Gastroesophageal sphincter (tissue), 4 donors: ENCODE measurements at places on chromosomes 6 and 20. TPM values are rescaled to one million over a fixed set of nuclear protein-coding genes. Genes with fewer than 3 reads are reported as not detected.
A peak's percentile ranks its signal among the peaks of the same experiment; 100 is the strongest.

GLYATL3 gene
- not detected for total RNA-seq

SEC63 gene
- total RNA-seq: 28.1 TPM

TAB2 gene
- total RNA-seq: 111 TPM

TMEM151B gene
- 0.69 TPM for total RNA-seq

DNA sequence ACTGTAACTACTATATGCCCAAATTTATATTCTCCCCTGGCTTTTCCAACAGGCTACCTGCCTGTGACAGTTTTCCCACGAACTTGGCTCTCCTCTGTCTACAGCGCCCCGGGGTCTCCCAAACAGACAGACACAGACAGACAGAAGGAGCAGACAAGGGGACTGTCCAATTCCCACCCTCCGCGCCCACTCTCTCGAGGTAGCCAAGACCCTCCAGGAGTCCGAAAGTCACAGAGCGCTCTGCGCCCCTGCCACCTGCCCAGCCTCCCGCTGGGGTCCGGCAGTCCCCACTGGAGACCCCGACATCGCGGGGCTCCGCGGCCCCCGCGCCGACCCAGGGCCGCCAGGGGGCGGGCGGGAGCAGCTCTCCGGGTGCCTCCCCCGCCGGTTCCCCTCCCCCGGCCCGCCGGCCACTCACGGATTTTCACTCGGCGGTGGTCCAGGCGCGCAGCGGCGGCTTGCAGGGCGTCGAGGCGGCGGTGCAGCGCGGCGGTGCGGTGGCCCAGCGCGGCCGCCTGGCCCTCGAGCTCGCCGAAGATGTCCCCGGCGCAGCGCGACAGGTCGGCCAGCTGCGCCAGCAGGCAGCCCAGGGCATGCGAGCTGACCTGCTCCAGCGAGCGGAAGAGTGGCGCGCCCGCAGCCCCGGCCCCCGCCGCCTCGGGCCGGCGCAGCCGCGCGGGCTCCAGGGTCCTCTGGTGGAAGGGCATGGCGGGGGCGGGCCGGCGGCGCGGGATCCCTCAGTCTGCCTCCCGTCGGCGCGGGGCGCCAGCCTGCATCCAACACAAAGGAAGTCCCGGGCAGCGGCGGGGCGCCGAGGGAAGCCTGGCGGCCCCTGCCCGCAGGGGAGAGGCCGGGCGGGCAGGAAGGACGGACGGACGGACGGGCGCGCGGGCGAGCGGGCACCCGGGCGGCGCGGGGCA is 81.3 kb upstream of the CCDC28A start:
- ATAC-seq: peak; percentile 78

- peak; percentile 47 for ATAC-seq
Observed at GRCh38 chr20:40464731-40465208, 224.3 kb downstream of the MAFB start.

- ATAC-seq: peak; percentile 40
Observed at GRCh38 chr20:10609770-10610169, 64.0 kb downstream of the JAG1 start.

DNA sequence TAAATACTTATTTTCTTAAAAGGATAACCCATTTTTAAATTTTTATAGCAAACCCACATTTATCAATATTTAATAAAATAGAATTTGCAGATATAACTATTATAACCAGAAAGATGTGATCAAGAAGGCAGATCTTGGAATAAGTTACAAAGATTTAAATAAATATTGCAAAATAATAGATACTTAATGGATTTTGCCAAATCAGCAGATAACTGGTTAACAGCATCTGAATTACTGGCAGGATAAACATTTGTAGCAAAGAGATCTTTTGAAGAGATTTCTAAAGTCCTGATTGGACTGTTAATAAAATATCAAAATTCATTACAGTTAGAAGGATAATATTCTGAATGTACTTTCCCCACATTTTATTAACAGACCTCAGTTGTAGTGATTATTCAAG is 144.2 kb downstream of the PDSS2 start:
- ATAC-seq: no peak

- peak; percentile 3 for ATAC-seq
Observed at GRCh38 chr6:98832284-98833056, 1.9 kb upstream of the POU3F2 start.

DNA sequence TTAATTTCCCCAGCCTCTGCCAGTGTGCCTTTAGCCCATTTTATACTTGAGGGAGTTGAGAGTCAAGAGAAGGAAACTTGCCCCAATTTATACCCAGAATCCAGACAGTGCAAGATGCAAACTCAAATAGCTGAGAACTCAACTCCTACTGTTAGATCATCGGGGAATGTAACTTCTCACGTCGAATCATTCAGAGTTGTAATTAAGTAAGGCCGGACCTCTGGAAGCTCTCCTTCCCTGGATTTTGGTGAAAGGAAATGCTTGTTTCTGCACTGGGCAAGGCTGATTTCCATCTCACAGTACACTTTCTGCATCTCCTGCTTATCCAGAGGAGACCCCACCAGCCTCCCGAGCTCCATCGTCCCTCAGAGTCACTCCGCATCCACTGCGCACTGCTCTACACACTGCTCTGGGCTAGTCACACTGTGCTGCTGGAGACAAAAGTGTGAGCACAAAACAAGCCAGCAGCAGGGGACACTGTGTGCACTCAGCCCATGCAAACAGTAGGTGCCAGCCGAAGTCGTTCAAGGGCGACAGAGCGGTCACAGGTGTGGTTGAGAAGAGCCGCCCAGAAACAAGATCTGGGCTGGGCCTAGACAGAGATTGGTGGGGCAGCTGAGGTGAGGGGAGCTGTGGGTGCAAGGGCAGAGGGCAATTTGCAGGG is 150.4 kb upstream of the QKI start:
- no peak for ATAC-seq

DNA sequence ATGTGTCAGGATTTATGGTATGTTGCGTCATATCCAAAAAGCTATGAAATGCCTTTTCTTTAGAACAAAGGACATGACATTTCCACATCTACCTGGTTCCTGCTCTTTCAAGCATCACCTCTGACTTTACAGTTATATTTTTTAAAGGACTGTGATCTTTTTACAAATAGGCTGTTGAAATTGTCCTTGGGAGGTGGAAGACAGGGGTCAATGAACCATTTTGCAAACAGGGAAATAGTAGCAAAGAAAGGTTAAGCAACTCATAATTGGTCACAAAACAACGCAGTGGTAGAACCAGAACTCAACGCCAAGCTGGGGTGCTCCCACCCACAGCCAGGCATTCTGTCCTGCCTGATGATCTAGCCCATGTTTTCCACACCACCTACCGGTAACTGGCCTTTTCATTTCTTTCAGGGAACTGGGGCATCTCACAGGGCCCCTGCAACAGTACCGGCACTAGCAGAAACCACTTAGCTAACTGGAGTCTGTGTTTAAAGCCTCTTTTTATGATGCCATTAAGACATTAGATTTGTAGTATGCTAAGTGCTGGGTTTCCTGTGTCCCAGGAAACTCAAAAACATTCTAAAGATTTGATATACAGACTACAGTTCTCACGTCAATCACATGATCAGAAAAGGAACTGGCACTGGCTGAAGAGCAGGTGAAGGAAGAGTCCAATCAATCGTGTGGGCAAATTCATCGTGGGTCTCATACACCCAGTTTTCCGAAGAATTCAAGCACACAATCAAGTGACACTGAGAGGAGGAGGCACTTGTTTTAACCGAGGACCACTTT is 13.9 kb downstream of the ZNF217 start:
- ATAC-seq: peak; percentile 44

DNA sequence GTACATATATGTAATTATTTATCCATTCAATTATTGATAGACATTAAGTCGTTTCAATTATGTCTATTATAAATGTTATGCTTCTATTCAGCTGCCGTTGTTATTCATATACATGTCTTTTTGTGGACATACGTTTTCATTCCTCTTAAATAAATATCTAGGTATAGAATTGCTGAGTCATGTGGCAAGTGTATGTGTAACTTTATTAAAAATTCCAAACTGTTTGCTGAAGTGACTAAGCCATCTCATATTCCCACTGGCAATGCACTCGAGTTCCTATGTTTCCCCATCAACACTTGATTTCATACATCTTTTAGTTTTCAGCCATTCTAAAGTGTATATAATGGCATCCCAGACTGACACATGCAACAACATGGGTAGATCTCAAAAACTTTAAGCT is 739.7 kb upstream of the POU3F2 start:
- ATAC-seq: no peak
